ENCODE measurements at places on chromosomes 6 and 20.

DNA sequence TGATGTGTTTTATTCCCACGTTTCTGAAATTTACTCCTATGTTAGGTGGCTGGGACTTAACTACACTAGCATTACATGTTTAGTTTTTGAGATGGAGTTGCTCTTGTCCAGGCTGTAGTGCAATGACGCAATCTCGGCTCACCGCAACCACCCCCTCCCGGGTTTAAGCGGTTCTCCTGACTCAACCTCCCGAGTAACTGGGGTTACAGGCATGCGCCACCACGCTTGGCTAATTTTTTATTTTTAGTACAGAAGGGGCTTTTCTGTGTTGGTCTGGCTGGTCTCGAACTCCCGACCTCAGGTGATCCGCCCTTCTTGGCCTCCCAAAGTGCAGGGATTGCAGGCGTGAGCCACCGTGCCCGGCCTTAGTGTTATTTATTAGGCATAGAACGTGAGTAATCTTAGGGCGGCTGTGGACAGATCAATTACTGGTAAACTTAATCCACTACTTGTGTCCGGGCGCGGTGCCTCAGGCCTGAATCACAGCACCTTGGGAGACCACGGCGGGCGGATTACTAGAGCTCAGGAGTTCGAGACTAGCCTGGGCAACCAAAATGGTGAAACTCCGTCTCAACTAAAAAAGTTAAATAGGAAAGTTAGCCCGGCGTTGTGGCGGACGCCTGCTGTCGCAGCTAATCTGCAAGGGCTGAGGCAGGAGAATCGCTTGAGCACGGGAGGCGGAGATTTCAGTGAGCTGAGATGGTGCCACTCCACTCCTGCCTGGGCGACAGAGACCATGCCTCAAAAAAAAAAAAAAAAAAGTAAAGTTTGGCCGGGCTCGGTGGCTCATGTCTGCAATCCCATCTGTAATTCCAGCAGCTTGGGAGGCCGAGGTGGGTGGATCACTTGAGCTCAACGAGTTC lies 123.7 kb upstream of the BTN3A2 start:
- no peak for DNase-seq

- peak; percentile 99 for DNase-seq
Observed at GRCh38 chr20:20593447-20594170, 118.8 kb downstream of the RALGAPA2 start.

DNA sequence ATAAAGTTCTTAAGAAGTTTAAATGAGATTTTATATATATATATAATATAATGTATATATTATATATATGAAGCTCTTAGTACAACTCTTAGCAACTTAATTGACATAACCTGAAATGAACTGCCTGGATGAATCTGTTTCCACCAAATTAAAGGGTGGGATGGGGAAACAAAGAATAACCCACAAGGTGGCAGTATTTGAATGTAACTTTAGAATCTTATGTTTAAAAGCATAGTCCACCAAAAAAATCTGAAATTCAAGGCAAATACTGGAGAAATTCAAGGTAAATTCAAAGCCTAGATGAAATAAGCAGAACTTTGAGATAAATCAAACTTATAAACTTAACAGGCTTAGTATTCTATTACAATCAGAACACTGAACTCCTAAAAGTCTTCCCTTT lies 4.4 kb upstream of the IBTK start:
- no peak for DNase-seq

DNA sequence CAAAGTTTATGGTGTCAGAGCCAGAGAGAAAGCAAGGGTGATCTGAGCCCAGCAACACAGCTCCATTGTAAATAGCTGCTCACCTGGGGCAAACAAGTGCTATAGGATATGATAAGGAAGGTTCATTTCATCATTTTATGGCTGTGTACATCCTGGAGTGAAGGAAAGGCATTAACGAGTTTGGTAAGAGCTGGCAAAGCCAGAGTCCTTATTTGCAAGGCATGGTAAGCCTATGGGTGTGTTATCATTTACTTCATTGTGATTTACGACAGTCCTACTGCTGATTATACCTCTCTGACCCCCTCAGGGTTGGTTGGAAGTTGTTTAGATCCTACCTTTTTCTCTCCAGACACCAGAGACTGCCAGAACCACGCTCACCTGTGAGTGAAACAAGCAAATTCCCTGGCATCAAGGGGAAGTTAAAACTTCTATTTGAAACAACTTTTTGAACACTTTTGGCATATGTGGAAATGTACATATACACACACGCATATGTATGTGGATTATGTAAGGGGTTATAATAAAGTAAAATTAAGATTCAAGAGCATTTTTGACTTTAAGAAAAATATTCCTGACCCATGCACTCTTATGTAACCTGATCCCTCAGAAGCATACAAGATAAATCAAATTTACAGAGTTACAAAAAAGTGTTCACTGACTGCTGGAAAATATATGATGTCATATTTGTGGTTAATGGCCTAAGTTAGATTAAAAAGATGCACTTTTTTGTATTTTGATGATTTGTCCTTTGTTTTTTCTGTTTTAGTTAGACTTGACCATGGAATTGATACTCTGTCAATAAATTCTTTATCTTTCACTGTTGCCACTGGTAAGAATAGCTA lies 40.4 kb upstream of the EDN1 start:
- no peak for DNase-seq

- peak; percentile 91 for DNase-seq
Observed at GRCh38 chr6:109381747-109382575, at the start of gene CD164. TSS of gene CD164 (minus strand) at chr6:109382467. CDS start at chr6:109382378, 89 bp downstream.

- DNase-seq = no peak
Observed at GRCh38 chr20:50456452-50457324, 53.5 kb upstream of the PTPN1 start.

DNA sequence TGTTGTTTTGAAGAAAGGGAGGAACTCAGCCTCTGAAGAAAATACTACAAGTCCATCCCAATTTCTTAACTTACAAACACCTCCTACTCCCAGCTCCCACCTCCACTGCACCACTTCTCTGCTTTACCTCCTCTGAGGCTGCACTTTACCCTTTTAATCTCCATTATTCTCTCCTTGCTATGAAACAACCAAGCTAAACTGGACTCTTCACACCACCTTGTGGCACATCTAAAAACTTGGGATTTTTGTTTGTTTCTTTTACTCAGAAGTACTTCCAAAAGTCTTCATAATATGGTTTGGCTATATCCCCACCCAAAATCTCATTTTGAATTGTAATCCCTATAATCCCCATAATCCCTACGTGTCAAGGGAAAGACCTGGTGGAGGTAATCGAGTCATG lies 142.2 kb downstream of the MOXD1 start:
- DNase-seq = no peak

GRCh38 chr6:12967686-12968085 lies 251.1 kb downstream of the PHACTR1 start:
- no peak for DNase-seq

DNA sequence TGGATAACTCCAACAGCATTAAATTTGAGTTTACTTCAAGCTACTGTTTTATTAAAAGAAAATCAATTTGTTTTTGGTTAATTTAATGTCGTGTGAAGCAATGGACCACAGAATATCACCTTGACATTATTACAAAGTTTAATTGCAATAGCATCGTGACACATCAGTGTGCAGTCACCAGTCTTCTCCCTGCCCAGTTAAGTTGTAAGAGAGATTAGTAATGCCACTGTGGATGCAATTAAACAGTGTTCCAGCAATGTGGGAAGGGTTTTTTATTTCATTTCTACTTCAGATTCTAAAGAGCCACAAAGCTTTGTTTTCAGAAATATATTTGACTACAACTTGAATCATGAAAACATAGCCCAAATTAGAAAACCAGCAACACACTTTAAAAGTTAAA lies 128.7 kb downstream of the SYNE1 start:
- DNase-seq = no peak

- no peak for DNase-seq
Observed at GRCh38 chr6:125586074-125586473, 163.4 kb upstream of the HEY2 start.

GRCh38 chr6:80640176-80640575 lies 533.7 kb downstream of the BCKDHB start:
- DNase-seq = no peak

DNA sequence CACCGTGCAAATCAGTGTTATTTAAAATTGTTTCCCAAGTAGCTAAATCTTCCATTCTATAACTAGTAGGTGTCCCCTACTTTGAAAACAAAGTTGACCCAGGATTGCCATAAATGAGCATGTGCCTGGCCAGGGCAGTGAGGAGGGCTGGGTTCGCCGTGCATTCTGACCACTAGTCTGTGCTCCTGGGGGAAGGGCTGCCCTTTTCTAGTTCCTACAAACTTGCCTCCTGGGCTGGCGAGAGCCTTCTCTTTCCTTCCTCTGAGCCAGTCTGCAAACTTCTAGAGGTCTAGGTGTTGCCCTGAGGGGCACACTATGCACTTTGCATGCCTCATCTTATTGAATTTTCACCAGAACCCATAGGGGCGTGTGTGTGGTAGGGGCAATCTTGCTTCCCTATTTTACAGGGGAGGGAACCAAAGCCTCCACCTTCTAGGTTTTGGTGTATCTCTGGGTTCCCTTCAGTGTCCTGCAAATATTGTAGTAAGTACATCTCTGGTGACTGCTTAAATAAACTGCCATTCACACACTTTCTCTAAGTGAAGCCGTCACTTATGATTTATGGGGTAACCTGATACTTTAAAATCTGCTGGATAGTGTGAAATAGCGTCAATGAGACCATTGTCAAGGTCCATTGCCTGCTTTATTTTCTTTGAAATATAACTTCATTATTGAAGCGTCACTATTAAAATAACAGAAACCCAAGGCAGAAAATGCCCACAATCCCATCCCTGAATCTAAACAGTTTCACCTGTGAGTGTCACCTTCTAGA lies 42.2 kb downstream of the CDH26 start:
- DNase-seq = no peak

- no peak for DNase-seq
Observed at GRCh38 chr6:164290101-164290500, 875.6 kb downstream of the QKI start.

GRCh38 chr6:125183391-125183790 lies 29.8 kb downstream of the TPD52L1 start:
- DNase-seq = no peak

GRCh38 chr6:44967481-44967880 lies 360.6 kb upstream of the RUNX2 start:
- DNase-seq = no peak

DNA sequence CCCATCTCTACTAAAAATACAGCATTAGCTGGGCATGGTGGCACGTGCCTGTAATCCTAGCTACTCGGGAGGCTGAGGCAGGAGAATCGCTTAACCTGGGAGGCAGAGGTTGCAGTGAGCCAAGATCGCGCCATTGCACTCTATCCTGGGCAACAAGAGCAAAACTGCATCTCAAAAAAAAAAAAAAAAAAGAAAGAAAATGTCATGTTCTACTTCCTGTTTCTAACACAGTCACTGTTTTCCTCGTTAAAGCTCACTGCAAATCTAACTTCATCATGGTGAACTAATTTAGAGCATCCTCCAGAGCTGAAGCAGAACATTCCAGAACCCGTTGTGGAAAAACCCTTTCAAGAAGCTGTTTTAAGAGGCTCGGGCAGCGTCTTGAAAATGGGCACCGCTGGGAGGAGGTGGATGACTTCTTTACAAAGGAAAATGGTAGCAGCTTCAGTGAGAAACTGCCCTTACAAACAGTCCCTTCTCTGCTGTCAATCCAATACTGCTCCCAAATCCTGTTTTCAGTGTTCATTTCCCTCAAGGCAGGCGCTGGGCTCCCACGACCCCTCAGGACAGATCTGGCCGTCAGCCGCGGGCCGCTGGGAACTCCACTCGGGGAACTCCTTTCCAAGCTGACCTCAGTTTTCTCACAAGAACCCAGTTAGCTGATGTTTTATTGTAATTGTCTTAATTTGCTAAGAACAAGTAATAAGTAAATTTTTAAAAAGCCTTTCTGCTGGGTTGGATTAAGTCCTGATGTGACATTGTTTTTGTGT lies 12.5 kb downstream of the CTSZ start:
- no peak for DNase-seq

DNA sequence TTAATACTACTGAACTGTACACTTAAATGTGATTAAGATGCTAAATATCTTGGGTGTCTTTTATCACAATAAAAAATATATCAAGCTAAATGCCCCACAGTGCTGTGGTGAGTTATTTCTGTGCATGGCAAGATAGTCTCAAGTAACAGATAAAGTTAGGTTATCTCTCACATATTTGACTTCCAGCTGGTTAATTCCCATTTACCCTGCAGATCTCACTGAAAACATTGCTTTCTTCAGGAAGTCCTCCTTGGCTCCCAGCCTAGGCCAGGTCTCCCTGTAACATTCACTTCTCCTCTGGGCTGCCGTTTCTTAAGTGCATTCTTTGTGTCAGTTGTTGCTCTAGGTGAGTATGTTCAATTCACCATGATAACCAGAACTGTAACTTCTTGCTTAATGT lies 59.1 kb downstream of the SLC22A1 start:
- no peak for DNase-seq

DNA sequence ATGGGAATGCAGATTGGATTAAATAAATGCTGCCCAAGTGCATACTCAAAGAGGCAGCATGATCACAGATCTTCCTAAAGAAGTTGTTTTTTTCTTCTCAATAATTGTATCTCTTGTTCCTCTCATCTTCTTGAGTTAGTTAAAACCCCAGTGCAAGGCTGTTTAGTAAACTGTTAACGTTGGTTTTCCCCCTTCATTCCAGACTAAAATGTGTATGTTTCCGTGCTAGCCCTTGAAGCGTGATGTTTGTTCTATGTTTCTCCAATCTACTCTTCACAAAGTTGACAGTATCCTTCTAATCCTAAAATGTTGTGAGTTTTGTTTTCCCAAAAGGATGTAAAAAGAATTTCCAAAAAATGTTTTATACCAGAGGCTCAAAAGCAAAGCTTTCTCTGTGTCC lies 15.6 kb downstream of the CYP24A1 start:
- DNase-seq = no peak

DNA sequence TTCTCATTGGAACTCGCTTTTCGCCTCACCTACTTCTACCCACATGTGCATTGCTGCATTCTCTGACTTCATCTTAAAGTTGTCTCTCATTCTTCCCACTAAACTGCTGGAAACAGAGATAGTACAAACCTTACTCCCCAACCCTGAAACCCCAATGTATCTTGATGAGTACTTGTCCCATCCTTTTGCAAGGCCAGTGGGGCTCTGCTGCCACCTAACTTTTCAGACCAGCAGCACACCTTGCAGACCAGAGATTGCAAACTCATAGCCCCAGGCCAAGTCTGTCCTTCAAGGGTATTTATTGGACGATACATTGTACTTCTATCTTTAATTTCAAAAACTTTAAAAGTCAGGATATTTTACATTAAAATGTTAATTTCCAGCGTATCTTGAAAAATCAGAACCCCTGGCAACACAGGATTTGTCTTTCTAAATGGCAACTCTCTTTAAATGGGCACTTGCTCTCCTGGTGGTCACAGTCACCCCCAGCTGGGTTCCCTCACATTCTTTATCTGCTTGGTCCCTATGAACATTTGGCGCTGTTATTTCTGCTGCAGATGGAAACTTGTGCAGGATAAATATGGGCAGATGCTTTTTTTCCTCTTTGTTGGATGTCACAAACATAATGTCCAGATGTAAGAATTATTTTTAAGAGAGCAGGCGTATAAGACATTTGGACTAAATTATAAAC lies 83.9 kb downstream of the SOD2 start:
- no peak for DNase-seq

Data from DMS 273 treated with DMSO at 0.1 percent for 48 hours (cell line).